Left cardiac atrium (tissue), 4 donors: ENCODE measurements at places on chromosomes 6 and 20. TPM values are rescaled to one million over a fixed set of nuclear protein-coding genes. Genes with fewer than 3 reads are reported as not detected.

USP49 gene
- total RNA-seq: 1.6 TPM

SNAI1 gene
- total RNA-seq: 2.7 TPM

RAET1L gene
- total RNA-seq: not detected

IRF4 gene
- total RNA-seq: 0.65 TPM

TNXB gene
- total RNA-seq: 158 TPM

SIRPD gene
- not detected for total RNA-seq

ASIP gene
- total RNA-seq: 1.2 TPM

SOBP gene
- total RNA-seq: 13.6 TPM

METTL24 gene
- 2.1 TPM for total RNA-seq

BNIP5 gene
- total RNA-seq: not detected

C20orf204 gene
- 1.0 TPM for total RNA-seq

AKAP12 gene
- 44.9 TPM for total RNA-seq

TTLL9 gene
- total RNA-seq: 0.13 TPM

UBD gene
- not detected for total RNA-seq

SCUBE3 gene
- total RNA-seq: 0.44 TPM

BCAS4 gene
- total RNA-seq: 3.3 TPM

SNAP25 gene
- 0.97 TPM for total RNA-seq

OPRL1 gene
- total RNA-seq: 0.71 TPM

MAP1LC3A gene
- total RNA-seq: 85.7 TPM

GINS1 gene
- 1.6 TPM for total RNA-seq

SLC13A3 gene
- total RNA-seq: 0.71 TPM
